Tongue (tissue), 3 donors: ENCODE measurements at places on chromosomes 12 and 14. TPM values are rescaled to one million over a fixed set of nuclear protein-coding genes. Genes with fewer than 3 reads are reported as not detected.

BEGAIN gene
- 3.3 TPM for total RNA-seq

LMO3 gene
- total RNA-seq = 7.2 TPM

ALG10 gene
- 13.8 TPM for total RNA-seq

TDRD9 gene
- 1.0 TPM for total RNA-seq
